ENCODE measurements at places on chromosomes 5 and 9.

DNA sequence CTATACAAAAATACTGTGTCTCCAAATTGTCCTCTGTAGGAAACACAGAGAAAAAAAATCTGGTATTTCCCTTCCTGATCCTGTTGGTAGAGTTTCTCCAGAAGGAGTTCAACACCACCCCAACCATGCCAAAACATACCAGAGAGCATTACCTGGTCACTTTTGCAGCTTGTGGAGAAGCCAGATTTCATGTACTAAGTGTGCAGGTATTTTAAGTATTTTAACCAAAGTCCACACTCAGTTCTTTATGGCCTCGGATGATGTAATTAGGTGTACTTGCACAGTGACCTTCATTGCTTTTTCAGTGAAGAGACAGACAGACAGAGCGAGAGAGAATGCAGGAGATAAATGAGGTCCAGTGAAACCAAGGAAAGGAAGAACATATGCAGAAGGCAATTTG lies 2046.8 kb upstream of the CDH9 start:
- no peak for DNase-seq

DNA sequence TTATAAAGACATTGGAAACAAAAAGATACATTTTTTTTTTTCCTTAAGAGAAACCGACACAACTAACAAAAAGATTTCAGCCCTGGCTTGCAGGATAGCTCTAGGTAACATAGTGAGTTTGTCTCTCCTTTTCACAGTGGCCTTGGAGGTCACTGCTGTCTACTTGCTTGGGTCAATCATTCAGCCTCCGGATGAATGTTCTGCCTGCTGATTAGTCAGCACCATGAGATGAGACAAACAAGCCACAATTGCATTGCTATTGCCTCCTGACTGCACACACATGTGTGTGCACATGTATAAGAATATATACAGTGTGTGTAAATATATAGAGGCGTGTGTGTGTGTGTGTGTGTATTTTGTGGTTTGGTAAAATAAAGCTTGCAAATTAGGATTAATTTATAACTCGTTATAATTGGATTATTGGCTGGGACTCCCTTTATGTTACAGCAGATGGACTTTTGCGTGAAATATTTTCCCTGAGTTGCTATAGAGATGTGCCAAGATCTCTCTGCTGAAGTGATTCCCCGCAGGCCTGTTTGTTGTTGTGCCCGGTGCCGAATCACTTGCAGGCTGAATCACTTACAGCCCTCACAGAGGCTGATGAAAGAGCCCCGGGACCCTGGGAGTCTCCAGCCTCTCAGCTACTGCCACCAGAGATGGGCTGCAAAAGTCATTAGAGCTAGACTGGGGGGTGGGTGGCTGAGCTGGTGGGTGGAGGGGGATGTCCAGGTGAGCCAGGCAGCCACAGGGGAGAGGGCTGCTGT lies 161.2 kb downstream of the FGF18 start:
- peak; percentile 63 for DNase-seq

- DNase-seq: no peak
These were observed 22.8 kb downstream of the C9orf50 start for GRCh38 chr9:129598089-129598596.

GRCh38 chr5:143141652-143142051 lies 261.8 kb downstream of the NR3C1 start:
- DNase-seq: no peak

DNA sequence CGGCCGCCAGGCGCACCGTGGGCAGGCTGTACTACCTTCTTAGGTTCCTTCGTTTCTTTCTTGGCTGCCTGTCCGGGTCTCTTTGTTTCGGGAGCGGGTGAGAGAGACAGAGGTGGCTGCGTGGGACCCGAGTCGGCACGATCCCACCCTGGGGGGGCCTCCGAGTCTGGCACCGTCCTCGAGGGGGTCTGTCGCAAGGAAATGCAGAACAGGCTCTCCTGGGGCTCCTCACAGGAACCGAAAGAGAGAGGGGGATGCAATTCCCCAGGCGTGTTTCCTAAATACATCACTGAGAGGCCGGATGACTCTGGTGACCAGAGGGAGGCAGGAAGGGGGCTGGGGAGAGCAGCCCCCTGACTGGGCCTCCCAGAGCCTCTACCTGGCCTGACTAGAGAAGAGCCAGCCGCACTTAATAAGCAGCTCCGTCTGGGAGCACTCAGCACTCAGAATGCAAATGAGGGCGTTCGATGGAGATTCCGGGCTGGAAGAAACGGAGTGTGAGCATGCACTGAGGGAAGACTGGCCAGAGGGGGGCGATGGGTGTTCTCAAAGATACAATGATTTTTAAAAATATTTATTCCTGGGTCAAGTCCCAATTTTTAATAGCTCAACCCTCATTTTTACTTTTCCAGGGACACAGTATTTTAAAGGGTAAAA lies 11.7 kb upstream of the INPP5E start:
- DNase-seq: no peak

DNA sequence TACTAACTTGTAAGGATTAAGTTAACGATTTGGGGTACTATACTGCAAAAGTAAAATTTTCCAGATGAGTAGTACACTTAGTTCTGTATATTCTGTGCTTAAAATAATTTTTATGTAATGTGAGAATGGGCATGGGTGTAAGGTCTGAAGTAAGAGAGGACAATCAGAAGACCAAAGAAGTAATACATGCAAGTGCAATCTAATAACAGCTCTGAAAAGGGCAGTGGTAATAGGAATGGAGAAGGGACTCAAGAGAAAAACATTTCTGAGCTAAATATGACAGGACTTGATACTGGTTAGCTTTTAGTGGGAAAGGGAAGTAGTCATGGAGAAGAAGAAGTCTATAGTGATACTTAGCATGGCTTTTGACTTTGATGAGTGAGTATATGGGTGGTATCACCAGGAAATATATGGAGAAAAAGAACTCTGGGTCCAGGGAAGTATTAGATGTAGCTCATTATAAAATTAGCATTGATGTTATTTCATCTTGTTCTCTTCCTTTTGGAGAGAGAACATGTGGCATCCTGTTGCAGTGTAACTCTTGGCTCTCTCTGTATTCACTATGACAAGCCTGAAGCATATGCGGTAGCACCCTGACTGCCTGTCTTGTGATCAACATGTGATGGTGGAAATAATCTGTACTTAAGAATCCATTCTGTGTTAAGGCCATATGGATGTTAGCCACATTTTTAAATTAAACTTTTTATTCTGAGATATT lies 60.5 kb downstream of the ERCC6L2 start:
- no peak for DNase-seq

- DNase-seq: no peak
These were observed 27.4 kb downstream of the SRD5A1 start for GRCh38 chr5:6660688-6661087.
